Airway epithelial cell (primary cell): ENCODE measurements at places on chromosomes 2 and 18. TPM values are rescaled to one million over a fixed set of nuclear protein-coding genes. Genes with fewer than 3 reads are reported as not detected.

Gene WDR54
- 45.4 and 53.5 TPM in 2 replicates for total RNA-seq

Gene RBM44
- total RNA-seq: 0.09 and 0.28 TPM in 2 replicates

Gene NEU2
- not detected in 2 replicates for total RNA-seq

Gene SAG
- total RNA-seq: not detected in 2 replicates

Gene PLCL1
- total RNA-seq: not detected in 2 replicates
